ENCODE measurements at places on chromosomes 7 and 10.

GRCh38 chr10:131697476-131698128 lies 203.2 kb upstream of the PPP2R2D start:
- DNase-seq: no peak

DNA sequence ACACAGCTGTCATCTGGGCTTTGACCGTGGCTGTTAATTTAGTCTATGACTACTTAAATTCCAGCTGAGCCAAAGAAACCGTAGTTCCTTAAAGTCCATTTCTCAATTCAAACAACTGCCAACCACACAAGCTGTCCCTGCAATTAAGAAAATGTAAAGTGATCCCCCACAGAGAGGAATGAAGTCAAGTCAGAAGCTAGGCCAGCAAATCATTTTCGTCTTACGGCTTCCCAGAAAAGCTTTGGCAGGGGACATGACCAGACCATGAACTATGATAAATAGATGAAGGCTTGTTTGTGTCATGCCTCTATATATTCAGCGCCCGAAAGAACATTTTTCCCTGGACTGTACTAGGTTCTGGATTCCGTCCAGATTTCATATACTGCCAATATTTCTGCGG lies 54.6 kb downstream of the HACD1 start:
- no peak for DNase-seq

GRCh38 chr10:132174237-132174636 lies 12.5 kb upstream of the DPYSL4 start:
- no peak for DNase-seq

- no peak for DNase-seq
Observed at GRCh38 chr7:582931-583330, 63.3 kb upstream of the PDGFA start.

DNA sequence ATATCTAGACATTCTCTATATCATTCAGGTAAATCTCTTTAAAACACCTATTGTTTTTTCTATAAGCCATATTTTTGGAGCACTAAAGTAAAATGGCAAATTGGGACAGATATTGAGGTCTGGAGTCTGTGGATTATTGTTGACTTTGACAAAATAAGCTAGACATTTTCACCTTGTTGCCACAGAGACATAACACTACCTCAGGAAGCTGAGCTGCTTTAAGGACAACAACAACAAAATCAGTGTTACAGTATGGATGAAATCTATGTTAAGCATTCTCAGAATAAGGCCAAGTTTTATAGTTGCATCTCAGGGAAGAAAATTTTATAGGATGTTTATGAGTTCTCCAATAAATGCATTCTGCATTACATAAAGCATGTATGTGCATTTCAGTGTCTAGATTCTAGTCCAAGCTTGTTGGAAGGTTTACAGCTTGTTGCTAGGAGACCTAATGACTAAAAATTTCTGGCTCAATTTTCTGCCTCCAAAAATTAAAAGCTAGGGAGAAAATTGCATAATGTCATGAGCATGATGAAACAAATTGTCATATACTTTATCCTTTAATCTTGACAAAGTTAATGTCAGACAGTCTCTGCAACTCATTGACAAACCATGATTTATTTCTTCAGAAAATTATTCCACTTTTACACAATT lies 18.3 kb downstream of the LIPM start:
- peak; percentile 64 for DNase-seq

DNA sequence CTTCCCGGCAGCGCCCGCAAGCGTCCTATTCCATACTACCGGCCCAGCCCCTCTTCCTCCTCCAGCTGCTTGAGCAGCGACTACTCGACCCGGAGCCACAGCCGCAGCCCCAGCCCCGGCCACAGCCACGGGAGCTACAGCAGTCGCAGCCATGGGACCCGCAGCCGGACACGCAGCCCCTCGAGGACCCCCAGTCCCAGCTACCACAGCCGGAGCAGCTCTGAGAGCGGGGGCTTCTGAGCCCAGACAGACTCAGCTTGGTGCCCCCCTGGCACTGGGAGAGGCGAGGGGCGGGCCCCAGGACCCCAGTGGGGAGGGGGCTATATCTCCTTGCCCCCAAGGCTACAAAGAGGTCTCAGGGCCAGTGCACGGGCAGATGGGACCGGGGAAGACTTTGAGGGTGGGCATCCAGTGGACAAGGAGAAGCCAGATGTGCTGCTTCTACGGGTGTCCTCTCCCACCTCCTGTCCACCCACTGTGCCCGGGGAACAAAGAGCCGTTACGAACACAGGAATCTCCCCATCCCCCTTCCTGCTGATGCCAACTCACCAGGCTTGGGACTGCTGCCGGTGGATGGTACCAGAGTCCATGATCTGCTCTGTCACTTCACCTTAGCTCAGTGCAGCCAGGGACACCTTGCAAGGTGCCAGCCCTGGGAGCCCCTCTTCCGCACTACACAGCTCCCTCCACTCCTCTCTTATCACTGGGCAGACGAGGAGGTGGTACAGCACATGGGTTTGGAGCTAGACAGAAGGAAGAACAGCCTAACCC lies 16.7 kb upstream of the HSPB1 start:
- no peak for DNase-seq

- DNase-seq: no peak
Observed at GRCh38 chr10:60258429-60258797, 131.3 kb downstream of the ANK3 start.

GRCh38 chr10:28624351-28624750 lies 53.0 kb upstream of the BAMBI start:
- peak; percentile 23 for DNase-seq

DNA sequence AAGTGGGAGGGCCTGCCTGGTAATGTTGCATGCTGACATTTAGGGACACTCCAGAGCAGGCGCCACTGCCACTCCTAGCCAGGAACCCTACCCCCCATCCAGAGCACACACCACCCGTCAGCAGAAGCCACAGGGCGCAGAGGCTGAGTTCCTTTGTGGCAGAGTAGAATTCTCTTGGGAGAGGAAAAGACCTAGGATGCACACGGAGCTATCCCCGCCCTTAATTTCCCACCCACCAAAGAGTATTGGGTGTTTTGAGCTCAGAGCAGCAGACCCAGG lies 702 bp upstream of the INSYN2A start:
- DNase-seq: no peak

GRCh38 chr7:70630440-70630817 lies 501.5 kb upstream of the GALNT17 start:
- DNase-seq: no peak

DNA sequence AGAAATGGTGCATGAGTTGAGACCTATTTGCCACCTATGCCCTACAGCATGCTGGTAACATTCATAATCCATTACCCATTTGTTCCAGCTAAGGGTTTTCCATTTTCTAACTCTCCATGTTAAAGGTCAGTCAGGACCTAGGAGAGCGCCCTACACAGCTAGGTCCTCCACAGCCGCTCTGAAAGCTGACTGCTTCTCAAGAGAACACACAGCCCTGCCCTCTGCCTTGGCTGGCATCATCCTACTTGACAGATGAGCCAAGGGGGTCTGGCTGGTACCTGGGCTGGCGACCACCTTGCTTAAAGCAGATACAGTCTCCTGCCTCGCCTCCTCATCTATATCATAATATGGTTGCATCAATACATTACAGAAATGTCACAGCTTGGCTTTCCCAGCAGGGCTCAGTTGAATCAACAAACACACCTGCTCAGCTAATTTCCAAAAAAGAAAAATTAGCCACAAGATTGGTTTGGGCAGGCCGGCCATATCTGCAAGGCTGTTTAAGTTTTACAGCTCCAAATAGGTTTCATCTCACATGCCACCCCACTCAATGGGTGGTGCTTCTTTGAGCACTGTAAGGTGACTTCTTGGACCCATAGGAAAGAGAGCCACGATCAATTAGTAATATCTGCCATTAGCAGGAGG lies 17.3 kb downstream of the TLL2 start:
- peak; percentile 40 for DNase-seq

GRCh38 chr7:17009007-17009719 lies 127.4 kb upstream of the AGR3 start:
- DNase-seq: peak; percentile 70

DNA sequence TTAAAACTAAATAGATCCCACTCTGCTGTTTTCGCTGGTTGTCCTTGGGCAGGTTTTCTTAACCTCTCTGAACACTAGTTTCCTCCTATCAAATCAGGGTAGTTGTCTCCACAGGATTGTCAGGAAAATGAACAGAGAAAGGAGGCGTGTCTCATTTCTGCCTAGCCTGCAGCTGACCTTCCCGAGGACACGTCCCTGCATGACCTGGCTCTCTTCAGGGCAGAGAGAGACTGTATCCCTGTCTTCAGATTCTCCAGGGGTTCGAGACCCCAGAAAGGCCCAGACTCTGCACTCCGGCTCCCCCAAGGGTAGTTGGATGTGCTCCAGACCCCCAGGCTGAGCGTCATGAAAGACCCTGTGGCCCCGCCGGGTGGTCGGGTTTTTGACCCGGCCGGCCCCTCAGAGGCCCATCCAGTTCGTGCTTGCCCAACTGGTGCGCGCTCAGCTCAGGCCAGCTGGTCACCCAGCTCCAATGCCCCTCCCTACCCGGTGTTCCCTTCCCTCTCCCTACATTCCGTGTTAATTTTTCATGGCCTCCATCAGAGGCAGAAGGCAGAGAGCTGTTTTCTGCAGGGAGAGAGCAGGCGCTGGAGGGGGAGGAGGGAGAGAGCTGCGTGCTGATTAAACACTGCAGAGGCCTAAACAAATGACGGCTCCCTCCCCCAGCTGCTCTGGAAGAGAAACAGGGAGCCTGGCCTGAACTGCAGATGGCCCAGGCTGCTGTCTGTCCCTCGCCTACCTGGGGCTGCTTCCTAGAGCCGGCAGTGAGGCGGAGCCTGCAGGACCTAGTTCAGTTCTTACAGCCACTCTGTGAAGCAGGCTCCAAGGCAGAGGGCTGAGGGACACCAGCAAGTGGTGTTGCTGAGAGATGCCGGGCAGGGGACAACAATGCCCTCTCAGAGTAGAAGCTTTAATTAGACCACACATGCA lies 86.2 kb upstream of the PPIF start:
- no peak for DNase-seq

DNA sequence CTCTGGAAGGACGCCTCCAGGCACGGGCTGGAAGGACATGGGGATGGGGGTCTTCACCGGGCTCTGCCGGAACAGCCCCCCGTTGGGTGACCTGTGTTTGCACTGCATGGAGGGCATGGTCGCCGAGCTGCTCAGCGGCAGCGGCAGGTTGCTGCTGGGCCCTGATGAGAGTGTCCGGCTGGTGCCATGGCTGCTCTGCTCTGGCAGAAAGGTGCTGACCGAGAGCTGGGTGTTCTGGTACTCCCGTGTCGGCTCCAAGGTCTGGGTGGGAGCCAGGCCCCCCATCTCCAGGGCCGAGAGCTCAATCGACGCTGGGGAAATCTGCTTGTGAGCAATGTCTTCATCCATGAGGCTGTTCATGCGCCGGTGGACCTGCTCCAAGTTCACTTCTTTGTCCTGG lies 764.3 kb downstream of the GRID1 start:
- DNase-seq: no peak

DNA sequence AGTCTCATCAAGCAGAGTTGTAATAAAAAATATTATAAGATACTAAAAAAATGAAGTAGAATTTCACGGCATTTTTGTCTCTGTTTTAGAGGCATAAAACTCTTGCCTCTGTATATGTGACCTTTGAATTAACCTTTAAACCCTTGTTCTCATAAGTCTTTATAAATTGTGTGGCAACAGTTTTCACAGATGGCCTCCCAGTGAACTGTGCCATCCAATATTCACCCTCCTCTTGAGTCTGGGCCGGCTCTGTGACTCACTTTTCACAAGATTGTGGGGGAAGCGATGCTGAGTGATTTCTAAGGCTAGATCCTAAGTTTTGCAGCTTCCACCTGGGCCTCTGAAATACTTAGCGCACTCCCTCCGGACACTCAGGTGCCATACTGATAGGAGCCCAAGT lies 4.6 kb upstream of the USP6NL start:
- no peak for DNase-seq

DNA sequence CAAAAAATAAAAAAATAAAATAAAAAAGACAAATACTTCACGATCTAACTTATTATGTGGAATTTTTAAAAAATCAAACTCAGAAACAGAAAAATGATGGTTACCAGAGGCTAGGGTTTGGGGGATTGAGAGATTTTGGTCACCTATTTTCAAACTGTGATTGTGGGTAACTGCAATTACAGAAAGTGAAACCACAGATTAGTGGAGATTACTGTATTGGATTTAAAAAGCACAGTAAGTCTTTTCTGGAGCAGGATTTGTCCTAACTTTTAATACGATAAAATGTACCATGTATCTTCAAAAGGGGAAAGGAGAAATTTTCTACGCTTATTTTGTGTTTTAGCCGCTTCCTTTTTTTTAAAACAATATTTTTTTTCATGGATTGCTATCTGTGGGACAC lies 1204.9 kb upstream of the LRRTM3 start:
- DNase-seq: no peak

GRCh38 chr7:102284399-102284798 lies 2.3 kb upstream of the SH2B2 start:
- no peak for DNase-seq

GRCh38 chr10:9579110-9579705 lies 1438.5 kb upstream of the CELF2 start:
- DNase-seq: no peak

DNA sequence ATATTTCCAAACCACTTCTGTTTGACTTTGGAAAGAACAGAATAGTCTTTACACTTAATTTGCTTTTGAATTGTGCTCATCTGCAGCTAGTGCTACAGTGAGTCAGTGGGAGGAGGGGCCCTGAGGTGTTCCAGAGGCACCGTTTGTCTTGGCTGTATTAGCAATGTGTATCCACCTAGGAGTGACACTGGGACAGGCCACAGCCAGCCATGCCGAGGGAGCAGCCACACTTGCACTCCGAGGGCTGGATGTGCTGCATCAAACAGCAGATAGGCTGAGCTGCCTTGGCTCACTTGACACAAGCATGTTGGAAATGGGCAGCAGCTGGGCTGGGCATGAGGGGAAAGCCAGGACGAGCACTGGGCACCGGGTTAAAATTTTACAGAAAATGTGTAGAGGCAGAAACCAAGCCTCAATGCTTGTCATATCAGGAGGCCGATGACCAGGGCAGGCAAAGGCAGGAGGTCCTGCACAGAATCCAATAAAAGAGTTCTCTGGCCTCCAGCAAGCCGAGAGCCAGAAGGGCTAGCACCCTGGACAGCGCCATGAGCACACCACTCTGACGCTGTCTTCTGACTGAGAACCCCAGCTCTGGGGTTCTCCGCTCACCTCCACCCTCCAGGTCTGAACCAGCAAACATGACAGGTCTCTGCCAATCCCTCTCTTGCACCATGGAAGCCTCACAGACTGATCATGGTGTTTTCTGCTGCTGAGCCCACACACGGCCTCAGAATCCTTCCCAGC lies 163.3 kb downstream of the GRID1 start:
- DNase-seq: peak; percentile 22

DNA sequence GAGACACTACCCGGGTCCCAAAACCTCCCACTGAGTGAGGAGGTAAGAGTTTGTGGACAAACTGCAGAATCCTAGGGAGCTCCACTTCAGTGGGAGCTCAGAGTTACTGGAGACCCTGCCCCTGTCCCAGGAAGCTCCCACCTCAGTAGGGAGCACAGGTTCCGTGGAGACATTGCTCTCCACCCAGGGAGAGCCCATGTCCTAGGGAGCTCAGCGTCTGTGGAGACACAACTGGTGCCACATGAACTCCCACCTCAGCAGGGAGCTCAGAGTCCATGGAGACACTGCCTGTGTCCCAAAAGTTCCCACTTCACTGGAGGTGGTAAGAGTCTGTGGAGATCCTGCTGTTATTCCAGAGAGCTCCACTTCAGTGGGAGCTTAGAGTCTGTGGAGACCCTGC lies 6.3 kb downstream of the MYO1G start:
- DNase-seq: no peak
